Activated B cell treated with CpG ODN at 0.5 μM for 24 hours (primary cell): ENCODE measurements at places on chromosomes 11 and 22.

DNA sequence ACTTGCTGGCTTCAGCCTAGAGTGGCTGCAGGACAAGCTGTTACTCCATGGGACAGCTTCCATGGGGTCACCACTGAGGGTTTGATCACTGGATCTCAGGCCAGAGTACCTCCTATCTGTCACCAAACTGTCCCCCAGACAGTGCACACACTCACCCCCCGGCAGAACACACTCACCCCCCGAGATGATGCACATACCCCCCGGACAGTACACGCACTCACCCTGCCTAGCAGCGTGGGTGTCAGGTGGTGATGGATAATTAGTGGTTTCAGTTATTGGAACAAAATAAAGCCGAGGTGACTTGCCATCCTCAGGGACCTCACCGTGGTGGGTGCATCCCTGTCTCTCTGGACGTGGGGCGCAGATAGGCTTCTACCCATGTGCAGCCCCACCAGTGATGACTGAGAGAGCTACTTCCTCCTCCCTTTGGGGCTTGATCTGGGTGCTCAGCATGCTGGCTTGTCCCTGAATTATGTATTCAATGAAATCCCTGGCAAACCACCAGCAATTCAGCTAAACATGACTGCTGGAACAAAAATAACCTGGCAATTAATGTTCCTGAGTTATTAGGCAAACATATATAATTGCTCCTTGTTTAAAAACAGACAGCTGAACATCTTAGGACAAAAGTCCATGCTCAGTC lies 18.9 kb downstream of the TANGO2 start:
- H3K4me1 ChIP-seq, result peaks cover 39% of the 10 kb centered on the region
- H3K27me3 ChIP-seq, result no peaks in the 10 kb centered on the region
- no peak overlapping the region for H3K4me3 ChIP-seq
- no peak overlapping the region for H3K27ac ChIP-seq
- DNase-seq, result no peak

GRCh38 chr11:42021911-42022310 lies 562.5 kb upstream of the LRRC4C start:
- DNase-seq, result no peak
- H3K27ac ChIP-seq, result no peak overlapping the region
- H3K36me3 ChIP-seq, result no peaks in the 10 kb centered on the region
- H3K4me1 ChIP-seq, result no peaks in the 10 kb centered on the region

DNA sequence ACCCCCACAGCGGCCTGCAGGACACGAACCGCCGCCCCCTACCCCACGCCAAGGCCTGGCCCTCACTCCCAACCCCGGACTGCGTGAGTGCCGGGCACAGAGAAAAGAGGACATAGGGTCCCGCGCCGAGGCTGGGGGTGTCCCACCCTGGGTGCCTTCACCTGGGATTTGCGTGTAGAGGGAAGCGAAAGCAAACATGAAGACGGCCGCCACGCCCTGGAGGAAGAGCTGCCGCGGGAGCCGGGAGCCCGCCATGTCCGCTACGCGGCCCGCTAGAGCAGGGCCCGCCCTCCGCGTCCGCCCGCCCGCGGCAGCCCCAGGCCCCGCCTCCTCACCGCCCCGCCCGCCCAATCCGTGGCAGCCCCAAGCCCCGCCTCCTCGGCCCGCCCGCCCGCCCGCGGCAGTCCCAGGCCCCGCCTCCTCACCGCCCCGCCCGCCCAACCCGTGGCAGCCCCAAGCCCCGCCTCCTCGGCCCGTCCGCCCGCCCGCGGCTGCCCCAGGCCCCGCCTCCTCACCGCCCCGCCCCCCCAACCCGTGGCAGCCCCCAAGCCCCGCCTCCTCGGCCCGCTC lies at the start of gene LMF2:
LMF2 (minus strand) TSS at position 282 of the 570 bp plus-strand sequence; CDS start at position 255, 27 bp downstream.
- no peaks in the 10 kb centered on the region for H3K27me3 ChIP-seq
- peaks cover 20% of the 10 kb centered on the region for H3K4me1 ChIP-seq
- peak within 1 kb of the TSS; percentile 94 for H3K27ac ChIP-seq
- H3K4me3 ChIP-seq, result peak within 1 kb of the TSS; percentile 94
- DNase-seq, result peak; percentile 90

DNA sequence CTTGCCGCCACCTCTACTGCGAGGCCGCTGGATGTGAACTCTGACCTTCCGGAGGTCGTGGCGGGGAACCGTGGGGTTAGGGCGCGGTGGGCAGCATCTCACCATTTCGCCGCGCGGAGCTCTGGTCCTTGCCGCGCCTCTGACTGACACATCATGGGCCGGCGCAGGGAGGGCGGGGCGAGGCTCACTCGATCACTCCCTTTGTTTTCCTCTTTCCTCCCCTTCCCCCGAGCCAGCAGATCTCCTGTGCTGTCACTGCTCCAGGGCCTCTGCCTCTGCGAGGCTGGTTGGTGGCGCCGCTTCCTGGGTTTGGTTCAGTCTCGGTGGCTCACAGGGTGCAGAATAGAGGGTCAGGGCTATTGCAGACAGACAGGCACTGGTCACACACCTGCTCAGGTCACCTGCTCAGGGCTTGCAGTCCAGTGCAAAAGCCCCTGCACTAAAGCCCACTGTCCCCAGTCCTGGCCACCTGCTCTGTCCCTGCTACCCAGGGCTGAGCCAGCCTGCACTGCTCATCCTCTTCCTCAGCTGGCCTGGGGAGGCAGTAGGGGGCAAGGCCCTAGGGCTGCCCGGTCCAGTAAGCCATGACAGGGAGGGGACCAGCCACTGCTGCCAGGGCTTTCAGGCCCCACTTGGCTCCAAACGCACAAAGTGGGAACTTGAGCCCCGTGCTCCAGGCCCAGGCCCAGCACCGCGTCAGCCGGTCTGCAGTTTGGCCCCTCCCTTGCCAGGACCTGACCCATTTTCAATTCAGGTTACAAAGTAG lies 36.2 kb downstream of the PISD start:
- DNase-seq, result no peak
- H3K27me3 ChIP-seq, result no peaks in the 10 kb centered on the region
- no peak overlapping the region for H3K4me3 ChIP-seq
- H3K4me1 ChIP-seq, result peaks cover 38% of the 10 kb centered on the region
- no peak overlapping the region for H3K27ac ChIP-seq

DNA sequence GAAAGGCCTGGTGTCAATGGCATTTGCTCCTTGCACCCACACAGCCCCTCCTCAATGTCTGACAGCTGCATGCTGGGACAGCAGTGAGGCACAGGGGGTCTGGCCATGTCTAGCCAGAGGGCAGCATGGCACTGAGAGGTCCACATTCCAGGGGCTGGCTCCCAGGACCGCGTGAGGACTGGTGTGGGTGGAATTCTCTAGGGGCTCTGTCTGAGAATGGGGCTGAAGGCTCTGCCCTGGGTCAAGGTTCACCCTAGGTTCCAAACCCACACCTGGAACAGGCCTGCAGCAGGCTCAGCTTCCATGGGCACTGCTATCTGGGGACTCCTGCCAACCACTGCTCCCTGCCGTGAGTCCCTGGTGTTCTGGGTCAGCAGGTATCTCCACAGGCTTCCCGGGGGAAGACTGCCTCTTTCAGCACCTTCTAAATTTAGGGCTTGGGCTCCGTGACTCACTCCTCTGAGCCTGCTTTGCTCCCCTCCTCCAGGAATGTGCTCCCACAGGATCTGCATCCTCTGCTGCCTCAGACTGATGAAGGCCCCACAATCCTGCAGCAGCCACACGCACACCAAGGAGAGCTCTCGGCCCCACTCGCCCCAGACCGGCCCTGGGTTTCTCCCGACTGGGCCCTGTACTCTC lies 4.2 kb downstream of the STARD10 start:
- H3K27me3 ChIP-seq, result no peaks in the 10 kb centered on the region
- H3K4me3 ChIP-seq, result no peak overlapping the region
- H3K4me1 ChIP-seq, result peaks cover 53% of the 10 kb centered on the region
- DNase-seq, result no peak
- H3K27ac ChIP-seq, result no peak overlapping the region
- peaks cover 2% of the 10 kb centered on the region for H3K36me3 ChIP-seq

- DNase-seq, result no peak
- H3K27ac ChIP-seq, result peak overlapping the region; percentile 53
- no peaks in the 10 kb centered on the region for H3K27me3 ChIP-seq
- peak overlapping the region; percentile 37 for H3K4me3 ChIP-seq
- peaks cover 76% of the 10 kb centered on the region for H3K4me1 ChIP-seq
Measured at GRCh38 chr11:3903207-3903896, 47.9 kb downstream of the STIM1 start.

- H3K27me3 ChIP-seq, result no peaks in the 10 kb centered on the region
- H3K4me1 ChIP-seq, result peaks cover 37% of the 10 kb centered on the region
- peaks cover 38% of the 10 kb centered on the region for H3K36me3 ChIP-seq
- peak overlapping the region; percentile 62 for H3K27ac ChIP-seq
- DNase-seq, result no peak
- peak overlapping the region; percentile 8 for H3K4me3 ChIP-seq
Measured at GRCh38 chr11:108733479-108734116, 68.7 kb downstream of the DDX10 start.

DNA sequence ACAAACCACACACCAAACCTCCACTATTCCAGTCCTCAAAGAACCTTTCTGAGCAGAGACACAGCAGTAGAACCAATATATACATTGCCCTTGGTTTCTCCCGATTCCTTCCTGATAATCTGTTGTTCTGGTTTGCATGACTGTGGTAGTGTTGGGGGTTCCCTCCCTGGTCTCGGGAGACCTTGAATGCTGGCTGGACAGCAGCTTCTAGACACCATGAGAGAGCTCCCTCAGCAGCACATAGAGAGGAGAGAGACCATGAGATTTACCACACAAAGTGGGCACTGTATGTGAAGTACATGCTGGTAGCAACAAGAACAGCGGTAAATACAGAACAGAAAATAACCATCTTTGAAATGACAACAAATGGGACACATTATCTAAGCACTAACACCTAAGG lies 2.6 kb downstream of the C11orf91 start:
- no peak overlapping the region for H3K4me3 ChIP-seq
- H3K4me1 ChIP-seq, result peaks cover 13% of the 10 kb centered on the region
- peaks cover 1% of the 10 kb centered on the region for H3K36me3 ChIP-seq
- no peak overlapping the region for H3K27ac ChIP-seq
- peaks cover 6% of the 10 kb centered on the region for H3K27me3 ChIP-seq
- no peak for DNase-seq

DNA sequence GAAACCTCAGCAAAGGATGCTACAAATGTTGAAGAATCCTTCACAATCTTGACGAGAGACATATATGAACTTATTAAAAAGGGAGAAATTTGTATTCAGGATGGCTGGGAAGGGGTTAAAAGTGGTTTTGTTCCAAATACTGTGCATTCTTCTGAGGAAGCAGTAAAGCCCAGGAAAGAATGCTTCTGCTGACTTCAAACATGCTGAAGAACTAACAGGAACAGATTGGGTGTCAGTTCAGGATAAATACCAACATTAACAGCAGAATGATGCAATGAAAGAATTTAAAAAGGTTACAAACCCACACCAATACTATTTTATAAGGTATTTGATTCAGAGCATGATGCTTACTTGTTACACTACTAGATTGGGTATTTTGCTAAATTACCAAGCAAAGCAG lies 33.9 kb downstream of the RAB39A start:
- peaks cover 10% of the 10 kb centered on the region for H3K36me3 ChIP-seq
- no peak overlapping the region for H3K4me3 ChIP-seq
- no peaks in the 10 kb centered on the region for H3K27me3 ChIP-seq
- no peaks in the 10 kb centered on the region for H3K4me1 ChIP-seq

DNA sequence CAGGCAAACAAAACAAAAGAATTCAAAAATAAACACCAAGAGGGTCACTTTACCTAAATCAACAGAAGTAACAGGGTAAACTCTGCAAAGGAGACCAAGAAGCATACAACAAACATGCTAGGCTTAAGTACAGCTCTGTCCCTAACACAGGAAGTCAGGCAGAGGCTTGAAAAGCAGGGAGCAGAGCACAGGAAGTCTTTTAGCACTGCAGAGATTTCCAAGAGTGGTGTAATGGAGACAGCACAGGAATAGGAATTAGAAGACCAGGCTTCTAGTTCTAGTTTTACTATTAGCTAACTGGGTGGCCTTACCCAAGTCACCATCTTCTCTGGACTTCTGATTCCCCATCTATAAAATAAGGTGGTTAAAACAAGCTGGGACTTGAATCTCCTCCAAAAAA lies 1.9 kb downstream of the RBFOX2 start:
- no peak overlapping the region for H3K4me3 ChIP-seq
- H3K27ac ChIP-seq, result no peak overlapping the region
- peaks cover 60% of the 10 kb centered on the region for H3K27me3 ChIP-seq
- H3K4me1 ChIP-seq, result peaks cover 14% of the 10 kb centered on the region
- H3K36me3 ChIP-seq, result no peaks in the 10 kb centered on the region

DNA sequence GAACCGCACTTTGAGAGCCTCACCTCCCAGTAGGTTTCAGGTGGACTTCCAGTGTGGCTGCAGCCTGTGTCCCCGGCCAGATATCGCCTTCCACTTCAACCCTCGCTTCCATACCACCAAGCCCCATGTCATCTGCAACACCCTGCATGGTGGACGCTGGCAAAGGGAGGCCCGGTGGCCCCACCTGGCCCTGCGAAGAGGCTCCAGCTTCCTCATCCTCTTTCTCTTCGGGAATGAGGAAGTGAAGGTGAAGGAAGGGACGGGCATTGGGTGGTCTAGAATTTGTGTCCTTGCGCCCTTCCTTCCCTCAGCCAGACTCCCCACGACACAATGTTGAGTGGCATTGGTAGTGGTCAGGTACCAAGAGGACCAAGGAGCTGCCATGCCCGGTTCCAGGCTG lies 2.9 kb downstream of the LGALS12 start:
- peaks cover 2% of the 10 kb centered on the region for H3K4me1 ChIP-seq
- H3K4me3 ChIP-seq, result no peak overlapping the region
- peaks cover 30% of the 10 kb centered on the region for H3K27me3 ChIP-seq
- H3K36me3 ChIP-seq, result no peaks in the 10 kb centered on the region

- H3K27me3 ChIP-seq, result no peaks in the 10 kb centered on the region
- no peak for DNase-seq
- peaks cover 45% of the 10 kb centered on the region for H3K36me3 ChIP-seq
- H3K4me3 ChIP-seq, result peak overlapping the region; percentile 96
- peak overlapping the region; percentile 94 for H3K27ac ChIP-seq
- peaks cover 62% of the 10 kb centered on the region for H3K4me1 ChIP-seq
Measured at GRCh38 chr11:5690216-5690615, 626 bp downstream of the TRIM22 start.

- peaks cover 10% of the 10 kb centered on the region for H3K4me1 ChIP-seq
- H3K27me3 ChIP-seq, result no peaks in the 10 kb centered on the region
- peaks cover 25% of the 10 kb centered on the region for H3K36me3 ChIP-seq
- H3K4me3 ChIP-seq, result no peak overlapping the region
- no peak overlapping the region for H3K27ac ChIP-seq
Measured at GRCh38 chr11:2940921-2941821, 12.0 kb upstream of the PHLDA2 start.
